8988T (cell line): ENCODE measurements at places on chromosomes 12 and 14.

DNA sequence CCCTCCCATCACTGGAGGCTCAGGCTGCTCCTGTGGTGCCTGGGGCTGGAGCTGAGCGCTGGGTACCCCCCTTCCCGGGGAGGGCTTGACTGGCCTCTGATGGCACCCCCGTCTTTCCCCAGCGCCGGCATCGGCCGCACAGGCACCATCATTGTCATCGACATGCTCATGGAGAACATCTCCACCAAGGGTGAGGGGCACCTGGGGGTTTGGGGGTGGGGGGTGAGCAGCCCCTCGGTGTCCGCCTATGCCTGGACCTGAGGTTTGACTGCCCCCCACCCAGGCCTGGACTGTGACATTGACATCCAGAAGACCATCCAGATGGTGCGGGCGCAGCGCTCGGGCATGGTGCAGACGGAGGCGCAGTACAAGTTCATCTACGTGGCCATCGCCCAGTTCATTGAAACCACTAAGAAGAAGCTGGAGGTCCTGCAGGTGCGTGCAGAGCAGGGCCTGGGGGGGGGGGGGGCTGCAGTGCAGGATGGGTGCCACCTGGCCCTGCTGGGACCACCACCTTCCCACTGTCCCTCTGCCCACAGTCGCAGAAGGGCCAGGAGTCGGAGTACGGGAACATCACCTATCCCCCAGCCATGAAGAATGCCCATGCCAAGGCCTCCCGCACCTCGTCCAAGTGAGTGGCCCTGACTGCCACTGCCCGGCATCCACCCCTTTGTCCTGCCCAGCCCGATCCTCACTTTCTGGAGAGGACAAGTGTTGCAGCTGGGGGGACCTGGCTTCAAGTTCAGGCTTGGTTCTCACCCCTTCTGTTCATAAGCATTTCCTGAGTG lies 8.8 kb downstream of the PTPN6 start:
- DNase-seq, result no peak

DNA sequence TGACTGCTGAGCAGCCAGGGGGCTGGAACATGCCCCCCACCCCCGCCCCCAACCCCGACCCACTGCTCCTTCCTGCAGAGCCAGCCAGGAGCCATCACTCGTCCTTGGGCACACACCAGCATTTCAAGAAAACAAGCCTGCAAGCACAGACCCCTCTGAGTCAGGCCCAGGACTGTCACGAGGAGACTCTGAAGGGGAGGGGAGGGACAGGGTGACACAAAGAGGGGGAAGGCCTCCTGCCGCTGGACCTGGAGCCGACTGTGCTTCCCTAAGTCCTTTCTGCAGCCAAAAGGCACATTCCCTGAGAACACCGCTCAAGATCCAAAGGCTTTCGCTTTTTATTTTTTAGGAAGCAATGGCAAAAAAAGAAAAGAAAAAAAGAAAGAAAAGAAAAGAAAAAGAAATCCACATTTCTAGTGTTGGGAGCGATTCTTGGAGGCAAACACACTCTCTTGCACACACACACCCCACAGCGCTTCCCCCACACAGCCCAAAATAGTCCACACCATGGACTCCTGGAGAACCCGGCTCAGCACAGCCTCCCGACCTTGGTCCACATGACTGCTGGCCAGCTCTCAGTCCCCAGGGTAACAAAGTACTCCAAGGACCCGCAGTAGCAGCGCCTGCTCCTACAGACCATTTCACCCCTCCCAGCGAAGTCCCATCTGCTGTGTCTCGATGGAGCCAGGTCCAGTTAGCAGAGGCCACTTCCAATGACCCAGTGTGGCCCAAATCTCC lies 101.7 kb downstream of the DPF3 start:
- DNase-seq, result no peak

GRCh38 chr12:28158353-28158752 lies 31.9 kb upstream of the CCDC91 start:
- no peak for DNase-seq

DNA sequence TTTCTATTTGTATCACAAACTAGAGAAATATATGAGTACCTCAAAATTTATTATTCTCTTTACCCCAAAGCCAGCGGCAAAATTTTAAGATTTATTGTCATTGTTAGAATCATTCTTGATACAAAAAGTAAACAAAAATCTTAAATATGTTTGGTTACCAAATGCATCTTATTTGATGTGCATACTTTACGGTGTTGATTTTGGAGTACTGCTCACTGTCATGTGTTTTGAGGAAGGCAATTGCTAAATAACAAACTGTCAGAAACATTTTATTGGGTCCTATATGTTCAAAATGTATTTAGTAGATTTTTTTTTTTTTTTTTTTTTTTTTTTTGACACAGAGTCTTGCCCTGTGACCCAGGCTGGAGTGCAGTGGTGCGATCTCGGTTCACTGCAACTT lies 124.9 kb downstream of the PTPRR start:
- DNase-seq, result no peak

GRCh38 chr12:30108666-30109065 lies 324.9 kb upstream of the TMTC1 start:
- no peak for DNase-seq
